ENCODE measurements at places on chromosomes 6 and 20.
A peak's percentile ranks its signal among the peaks of the same experiment; 100 is the strongest.

DNA sequence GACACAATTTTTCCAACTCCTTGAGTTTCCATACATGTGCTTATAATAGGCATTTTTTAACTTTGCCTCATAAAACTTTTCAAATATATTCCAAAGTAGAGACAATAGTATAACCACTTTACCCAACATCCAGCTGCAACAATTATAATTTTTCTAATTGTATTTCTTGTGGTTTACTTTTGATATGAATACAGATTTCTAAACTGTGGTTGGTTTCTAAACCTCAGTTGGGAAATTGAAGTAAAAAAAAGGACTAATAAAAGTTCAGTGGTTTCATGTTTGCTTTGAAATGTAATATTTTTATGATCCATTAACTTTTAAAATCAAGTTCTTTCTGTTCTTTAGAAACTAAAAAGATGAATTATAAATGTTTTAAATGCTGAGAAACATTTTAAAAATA, 40.0 kb downstream of the FRK start:
- no peak for DNase-seq

DNA sequence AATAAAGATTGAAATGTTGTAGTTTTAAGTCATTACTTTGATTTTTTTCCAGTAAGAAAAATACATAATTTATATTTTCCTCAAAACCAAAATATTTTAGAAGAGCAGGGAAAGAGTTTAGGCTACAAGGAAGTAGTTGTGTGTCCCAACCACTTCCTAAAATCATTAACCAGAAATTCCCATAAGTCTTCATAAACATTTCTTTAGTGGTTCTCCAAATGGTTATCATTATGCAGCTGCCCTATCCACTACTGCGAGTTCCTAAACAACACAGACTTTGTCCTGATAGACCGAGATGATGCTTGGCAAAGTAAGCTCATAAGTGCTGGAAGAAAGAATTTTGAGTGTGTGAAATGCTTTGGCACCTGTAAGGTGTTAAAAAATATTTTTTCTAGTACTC, 93.6 kb downstream of the ARMC2 start:
- DNase-seq: no peak

- DNase-seq: no peak
Observed at GRCh38 chr6:111549168-111549567, 56.5 kb downstream of the TRAF3IP2 start.

DNA sequence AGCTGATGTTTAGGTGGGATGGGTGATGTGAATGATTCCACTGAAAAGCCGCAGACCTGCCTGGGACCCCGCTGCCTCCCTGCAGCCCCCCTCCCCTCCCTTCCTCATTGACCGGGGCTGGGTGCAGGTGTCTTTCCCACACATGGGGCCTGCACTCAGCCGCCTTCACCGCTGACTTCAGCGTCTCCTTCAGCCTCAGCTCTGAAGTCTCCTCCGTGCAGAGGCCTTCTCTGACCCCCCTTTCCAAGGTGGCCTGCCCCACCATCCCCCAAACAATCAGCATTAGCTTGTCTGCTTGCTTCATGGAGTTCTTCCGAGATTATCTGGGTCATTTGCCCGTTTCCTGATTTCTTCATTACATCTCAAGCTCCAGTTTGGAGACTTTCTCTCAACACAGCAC, 140.7 kb downstream of the SMOC2 start:
- no peak for DNase-seq

GRCh38 chr6:107956586-107957307, 1.3 kb downstream of the SEC63 start:
- DNase-seq: no peak

- peak; percentile 15 for DNase-seq
Observed at GRCh38 chr6:13924949-13925881, at the start of gene RNF182. RNF182 (plus strand) TSS chr6:13924952; CDS start chr6:13977120, 52,168 bp downstream.

- no peak for DNase-seq
Observed at GRCh38 chr6:131290955-131291354, 155.7 kb downstream of the AKAP7 start.

GRCh38 chr6:118869350-118869749, 24.6 kb upstream of the ASF1A start:
- no peak for DNase-seq

GRCh38 chr20:51085769-51086168, 62.9 kb upstream of the KCNG1 start:
- DNase-seq: no peak

DNA sequence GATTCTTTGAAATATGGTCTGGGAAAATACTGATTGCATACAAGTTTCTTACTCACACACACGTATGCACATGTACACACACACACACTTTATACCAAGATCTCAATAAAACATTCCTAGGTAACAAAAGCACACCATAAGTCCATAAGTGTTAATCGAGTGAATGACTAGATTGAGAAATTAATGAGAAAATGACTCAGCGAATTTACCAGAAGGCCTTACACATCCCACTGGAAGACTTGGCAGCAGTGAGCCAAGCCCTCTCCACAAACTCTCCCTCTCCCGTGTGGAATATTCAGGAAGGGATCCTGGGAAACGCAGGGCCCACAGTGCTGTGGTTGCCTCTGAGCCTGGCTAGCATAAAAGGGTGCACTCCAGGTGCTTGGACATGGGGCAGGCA, 227.2 kb downstream of the LY86 start:
- no peak for DNase-seq

GRCh38 chr6:56570413-56571359, 72.0 kb downstream of the DST start:
- DNase-seq: no peak

Measured in activated T-cell treated with anti-CD3 and anti-CD28 coated beads for 24 hours (primary cell).